Neural progenitor cell (in vitro differentiated cells): ENCODE measurements at places on chromosomes 11 and 22.

- DNase-seq, result no peak
Observed at GRCh38 chr11:67654225-67654624, 3.7 kb upstream of the ACY3 start.

DNA sequence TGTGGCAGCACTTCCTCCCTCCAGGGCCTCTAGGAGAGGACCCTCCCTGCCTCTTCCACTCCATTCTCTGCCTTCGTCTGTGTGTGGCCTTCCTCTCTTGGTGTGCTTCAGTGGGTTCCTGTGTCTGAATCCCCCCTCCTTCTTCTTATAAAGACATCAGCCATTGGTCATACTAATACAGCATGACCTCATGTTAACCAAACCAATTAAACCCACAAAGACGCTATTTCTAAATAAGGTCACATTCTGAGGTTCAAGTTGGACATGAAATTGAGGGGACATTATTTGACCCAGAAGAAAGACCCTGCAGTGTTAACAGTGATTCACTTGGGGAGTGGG is 398.6 kb downstream of the SHANK2 start:
- DNase-seq, result no peak

GRCh38 chr22:45281010-45281409 is 3.7 kb upstream of the UPK3A start:
- DNase-seq, result no peak

DNA sequence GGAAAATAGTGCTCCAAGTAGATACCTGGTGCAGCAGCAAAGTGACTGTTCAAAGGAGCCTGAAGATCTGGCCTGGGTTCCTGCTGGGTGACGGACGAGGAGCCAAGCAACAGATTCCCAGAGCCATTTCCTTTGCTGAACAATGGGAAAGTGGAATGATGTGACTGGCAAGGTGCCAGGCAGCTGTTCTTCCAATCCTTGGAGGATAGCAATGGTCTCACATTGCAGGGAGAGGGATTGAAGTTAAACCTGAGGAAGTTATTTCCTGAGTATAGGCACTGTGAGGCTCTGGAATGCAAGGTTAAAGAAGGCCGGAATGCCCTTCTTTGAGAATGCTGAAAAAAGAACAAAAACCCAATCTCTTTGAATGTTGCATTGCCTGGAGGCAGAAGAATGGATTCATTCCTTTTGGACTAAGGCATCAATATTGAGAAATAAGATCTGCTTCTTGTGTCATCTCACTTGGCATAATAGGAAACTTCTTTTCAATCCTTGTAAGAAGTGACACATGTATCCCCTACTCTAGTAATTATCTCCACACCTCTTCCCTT is 223.8 kb downstream of the BLID start:
- peak; percentile 3 for DNase-seq

- no peak for DNase-seq
Observed at GRCh38 chr11:105781807-105782206, 171.9 kb downstream of the GRIA4 start.

- no peak for DNase-seq
Observed at GRCh38 chr22:36330655-36331305, 57.0 kb downstream of the MYH9 start.

GRCh38 chr11:60902625-60903024 is 3.8 kb downstream of the PRPF19 start:
- no peak for DNase-seq

DNA sequence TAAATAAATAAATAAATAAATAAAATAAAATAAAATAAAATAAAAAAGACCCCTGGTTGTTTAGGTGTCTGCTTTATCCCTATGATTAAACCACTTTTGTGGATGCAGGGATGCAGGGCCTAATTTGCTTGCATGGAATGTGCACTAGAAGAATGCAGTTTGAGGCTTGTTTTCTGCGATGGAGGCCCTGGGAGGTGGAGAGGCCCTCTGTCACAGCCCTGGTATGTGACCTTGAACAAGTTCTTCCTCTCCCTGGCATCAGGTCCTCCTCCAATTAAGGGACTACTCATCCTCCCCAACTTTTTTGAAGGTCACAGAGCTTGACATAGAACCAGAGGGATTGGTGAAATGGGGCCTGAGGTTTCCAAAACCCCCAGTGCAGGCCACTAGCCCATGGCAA is 22.7 kb downstream of the KCNJ4 start:
- no peak for DNase-seq

DNA sequence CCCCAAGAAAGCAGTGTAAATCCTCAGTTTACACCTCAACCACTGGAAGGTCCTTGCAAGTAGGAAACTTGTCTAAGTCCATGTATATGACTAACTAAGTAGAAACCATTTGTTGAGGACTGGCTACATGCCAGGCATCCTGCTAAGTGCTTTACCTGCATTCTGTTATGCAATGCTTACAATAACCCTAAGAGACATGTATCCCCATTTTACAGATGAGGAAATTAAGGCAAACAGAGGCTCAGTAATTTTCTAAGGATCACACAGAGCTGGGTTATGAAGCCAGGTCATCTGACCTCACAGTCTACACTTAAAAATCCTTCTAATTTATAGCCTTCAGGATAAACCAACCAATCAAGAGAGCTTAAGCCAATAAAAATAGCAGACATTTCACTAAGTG is 1.5 kb downstream of the TIMM10 start:
- no peak for DNase-seq

DNA sequence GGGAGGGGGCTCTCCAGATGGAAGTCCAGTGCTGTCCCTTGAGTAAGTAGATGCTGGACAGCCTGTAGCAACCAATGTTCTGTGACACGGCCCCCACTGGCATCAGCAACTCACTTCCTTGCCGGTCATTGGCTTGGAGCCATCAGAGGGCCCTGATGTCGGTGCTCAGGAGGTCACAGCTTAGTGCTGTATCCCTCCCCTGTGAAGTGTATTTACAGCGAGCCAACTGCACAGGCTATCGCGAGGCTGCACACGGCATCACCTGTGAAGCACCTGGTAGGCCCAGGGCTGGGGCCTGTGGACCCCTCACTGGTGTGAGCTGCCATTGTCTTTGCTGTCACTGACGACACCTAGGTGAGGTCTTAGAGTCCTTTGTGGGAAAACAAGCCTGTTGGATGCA is 13.4 kb upstream of the ACR start:
- no peak for DNase-seq

DNA sequence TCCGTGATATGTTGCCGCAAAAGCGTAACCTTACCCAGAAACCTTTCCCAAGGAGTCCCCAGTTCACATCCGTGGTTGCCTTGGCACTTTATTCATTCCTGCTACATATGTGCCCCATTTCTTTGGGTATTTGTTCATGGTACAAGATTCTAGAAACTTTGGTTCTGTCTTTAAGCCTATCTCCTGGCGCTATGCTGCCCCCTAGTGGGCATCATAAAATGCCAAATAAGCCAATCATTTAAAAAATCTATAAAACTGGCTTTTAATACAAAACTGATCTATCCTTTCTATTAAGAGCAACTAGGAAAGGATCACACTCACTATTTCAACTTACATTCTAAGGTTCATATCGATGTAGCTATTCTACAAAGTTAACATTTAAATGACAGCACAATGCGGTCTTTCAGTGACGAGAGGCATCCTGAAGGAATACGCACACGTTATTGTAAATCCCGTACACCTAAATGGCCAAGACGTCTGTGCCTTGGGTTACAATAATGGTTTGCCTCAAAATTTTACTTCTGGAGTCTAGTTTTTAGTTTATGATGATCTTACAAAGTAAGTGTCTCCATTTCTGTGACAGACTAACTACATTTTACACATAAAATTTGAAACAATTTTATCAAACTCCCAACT is 16.2 kb downstream of the PIWIL3 start:
- DNase-seq, result peak; percentile 78

DNA sequence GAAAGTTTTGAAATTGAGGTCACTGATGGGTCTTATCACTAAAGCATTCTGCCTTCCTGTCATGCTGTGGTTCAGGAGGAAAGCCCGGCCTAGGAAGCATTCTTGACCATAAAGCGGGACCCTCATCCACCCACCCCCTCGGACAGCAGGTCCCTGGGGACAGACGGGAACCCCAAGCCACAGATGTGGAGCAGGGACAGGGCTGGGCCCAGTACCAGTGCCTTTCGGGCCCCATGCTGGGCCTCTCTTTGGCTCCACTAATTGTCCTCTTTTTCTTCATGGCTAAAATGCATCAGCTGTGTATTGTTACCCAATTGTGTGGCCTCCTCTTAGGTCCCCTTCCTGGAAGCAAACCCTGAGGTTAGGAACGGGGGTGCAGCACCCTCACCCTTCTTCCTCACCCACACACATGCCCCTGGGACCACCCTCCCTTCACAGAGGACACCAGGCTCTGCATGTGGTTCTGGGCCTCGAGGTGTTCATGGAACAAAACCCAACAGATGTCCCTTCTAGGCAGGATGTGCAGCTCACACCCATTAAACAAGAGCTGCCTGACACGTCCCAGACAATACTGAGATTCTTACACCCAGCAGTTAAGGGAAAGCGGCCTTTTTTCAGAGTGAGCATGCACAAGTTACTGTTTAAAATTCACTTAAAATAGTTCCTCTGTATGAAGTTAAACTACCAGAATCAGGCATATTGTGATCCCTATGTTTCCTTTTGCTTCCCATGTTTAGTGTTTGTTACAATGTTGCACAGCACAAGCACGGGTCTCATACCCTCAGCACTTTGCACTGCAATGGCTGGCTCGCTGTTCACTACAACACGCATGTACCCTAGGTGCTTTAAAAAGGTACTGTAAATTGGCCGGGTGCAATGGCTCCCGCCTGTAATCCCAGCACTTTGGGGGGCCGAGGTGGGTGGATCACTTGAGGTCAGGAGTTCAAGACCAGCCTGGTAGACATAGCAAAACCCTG is 807.6 kb downstream of the BRD1 start:
- no peak for DNase-seq

- DNase-seq, result no peak
Observed at GRCh38 chr11:46116007-46116711, 5.1 kb downstream of the PHF21A start.

DNA sequence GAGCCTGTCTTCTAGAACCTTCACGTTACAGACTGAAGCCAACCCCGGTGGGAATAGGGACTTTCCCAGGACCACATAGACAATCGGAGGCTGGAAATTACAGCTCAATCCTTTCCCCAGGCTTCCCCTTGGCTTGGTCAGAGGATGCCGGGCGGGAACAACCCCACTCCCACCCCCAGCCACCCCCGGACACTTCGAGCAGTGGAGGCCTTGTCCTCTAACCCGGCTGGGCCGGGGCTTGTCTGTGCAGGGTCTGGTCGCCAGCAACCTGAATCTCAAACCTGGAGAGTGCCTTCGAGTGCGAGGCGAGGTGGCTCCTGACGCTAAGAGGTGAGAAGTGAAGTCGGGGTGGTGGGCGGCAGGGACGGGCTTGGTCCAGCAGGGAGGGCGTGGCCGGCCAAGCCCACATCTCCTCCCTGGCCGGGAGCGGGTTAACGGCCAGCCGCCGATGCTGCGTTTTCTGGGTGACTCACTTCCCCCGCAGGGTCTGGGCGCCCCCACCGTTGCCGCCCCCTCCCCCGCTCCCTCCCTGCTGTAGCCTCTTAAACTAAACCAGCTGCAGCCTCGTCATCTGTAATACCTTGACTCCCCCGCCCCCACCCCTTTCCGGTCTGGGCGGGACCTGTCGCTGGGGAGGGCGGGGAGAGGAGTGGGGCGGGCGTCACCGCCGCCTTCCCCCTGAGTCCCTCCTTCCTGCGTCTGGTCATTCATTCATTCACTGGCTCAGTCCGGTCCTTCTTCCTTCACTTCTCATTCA is 1.5 kb downstream of the LGALS1 start:
- DNase-seq, result peak; percentile 85

DNA sequence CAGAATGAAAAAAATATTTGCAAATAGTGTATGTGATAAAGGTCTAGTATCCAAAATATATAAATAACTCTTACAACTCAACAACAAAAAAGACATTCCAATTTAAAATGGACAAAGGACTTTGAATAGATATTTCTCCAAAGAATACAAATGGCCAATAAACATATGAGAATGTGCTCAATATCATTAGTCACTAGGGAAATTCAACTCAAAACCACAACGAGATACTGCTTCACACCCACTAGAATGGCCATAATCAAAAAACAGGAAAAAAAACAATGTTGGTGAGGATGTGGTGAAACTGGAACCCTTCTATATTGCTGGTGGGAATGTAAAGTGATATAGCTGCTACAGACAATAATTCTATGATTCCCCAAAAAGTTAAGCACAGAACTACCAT is 38.6 kb upstream of the RPS13 start:
- DNase-seq, result no peak

DNA sequence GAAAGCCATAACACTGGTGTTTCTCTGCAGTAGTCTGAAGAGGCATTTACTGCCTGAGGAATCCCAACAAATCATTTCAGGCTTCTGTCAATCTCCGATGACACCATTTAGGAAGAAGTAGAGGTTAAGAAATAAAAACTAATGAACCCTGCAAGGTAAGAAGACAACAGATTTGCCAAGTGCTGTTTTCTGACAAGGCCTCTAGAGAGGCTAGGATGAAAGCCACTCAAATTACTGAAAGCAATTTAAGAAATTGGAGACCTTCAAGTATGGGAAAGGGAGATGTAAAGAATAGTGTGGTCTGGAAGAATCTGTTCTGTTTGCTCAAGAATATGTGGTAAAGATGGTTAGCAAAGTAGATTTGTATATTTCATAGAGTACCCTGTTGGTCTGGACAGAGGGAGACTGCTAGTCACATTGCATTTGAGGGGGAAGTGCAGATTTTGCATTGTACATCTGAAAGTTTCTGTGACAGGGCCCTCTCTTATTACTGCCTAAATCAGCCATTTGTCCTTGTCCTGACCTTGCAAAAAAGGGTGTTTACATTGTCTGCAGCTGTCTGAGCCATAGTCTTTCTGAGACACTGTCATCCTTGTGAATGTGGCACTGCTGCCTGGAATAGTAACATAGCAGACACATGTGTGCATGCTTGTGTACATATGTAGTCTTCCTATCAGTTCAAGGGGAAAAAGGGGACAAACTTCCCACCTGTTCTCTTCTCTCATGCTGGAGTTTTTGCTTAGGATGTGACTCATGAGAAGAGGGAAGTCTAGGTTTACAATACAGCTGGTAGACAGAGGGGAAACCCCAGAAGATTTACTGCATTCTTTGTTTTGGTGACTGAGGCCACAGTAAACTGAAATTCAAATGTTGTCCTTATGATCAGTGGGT is 640.2 kb upstream of the KIRREL3 start:
- no peak for DNase-seq

DNA sequence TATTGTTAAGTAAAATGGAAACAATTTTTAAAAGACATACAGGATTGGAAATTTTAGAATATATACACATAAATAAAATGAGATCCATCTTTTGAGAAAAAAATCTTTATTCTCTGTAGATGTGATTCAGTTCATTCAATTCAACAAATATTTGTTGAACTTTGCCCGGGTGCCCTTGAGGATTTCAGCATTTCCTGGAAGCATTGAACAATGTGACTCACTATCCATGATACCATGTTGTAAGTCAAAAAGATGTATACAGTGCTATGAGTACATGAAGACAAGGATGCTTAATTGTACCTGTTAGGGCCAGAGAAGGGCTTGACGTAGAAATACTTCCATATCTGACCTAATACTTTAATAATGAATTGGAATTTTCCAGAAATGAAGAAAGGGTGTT is 353.7 kb downstream of the METTL15 start:
- no peak for DNase-seq

DNA sequence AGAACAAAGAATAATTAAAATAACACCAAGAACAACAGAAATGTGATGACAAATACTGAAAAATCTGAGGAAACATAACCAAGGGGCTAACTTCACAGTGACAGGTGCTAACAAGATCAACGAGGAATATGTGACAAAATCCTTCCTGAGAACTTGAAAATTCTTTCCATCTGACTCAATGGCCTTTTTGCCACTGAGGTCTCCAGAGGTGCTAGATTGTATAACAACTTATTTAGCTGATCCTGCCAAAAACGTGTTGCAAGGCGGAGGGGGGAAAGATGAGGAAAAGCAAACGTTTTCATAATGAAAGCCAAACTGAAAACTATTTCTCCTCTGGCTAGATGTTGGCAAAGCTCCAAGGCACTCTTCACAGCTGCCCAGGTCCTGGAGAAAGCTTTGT is 364.5 kb downstream of the NTM start:
- no peak for DNase-seq
